ENCODE measurements at places on chromosomes 4 and X.

- no peak for DNase-seq
Measured at GRCh38 chrX:103330681-103331288, 746 bp downstream of the TCEAL7 start.

DNA sequence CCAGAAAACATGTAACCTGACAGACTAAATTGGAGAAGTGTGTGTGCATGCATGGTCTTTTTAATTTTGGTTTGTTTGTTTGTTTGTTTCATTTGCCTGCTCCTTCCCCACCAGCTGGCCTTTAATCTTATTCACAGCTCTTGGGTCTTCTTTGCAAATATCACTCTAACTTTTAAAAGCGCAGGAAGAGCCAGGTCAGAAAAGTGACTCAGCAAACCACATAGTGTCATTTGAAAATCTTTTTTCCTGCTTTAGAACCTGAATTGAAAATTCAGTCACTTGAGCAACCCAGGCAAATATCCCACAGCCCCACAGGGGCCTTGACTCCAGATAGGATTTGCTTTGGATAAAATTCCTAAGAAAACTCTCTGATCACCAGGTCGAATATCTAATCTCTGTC, 4.6 kb downstream of the TMEM255A start:
- DNase-seq, result no peak

DNA sequence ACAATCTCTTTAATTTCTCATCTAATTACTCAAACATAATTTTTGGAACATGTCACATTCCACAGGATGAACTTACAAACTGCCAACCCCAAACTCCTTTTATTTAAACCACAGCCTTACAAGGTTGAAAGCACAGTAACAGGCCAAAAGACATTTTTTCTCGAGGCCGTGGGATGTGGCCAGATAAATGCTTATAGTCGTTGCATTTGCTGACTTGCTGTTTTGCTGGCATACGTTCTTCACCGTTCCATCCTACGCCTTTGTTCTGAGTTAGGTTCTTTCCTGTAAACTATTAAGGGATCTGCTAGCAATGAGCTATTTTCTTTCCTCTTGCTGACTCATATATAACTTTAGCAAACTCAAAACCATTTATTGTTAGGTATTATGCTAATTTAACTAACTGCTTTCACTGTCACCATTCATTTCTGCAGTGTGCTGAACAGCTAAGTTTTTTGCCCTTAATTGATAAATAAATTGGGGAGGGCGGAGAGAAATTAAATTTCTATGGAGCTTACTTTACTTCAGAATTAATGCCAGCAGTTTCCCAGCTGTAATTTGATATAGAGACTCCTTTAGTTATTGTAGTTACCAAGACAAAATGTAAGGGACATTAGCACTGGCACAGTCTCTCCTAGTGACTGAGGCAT, 135.1 kb upstream of the PACRGL start:
- DNase-seq, result no peak

GRCh38 chr4:14767142-14767541, 235.1 kb upstream of the CPEB2 start:
- DNase-seq, result no peak

DNA sequence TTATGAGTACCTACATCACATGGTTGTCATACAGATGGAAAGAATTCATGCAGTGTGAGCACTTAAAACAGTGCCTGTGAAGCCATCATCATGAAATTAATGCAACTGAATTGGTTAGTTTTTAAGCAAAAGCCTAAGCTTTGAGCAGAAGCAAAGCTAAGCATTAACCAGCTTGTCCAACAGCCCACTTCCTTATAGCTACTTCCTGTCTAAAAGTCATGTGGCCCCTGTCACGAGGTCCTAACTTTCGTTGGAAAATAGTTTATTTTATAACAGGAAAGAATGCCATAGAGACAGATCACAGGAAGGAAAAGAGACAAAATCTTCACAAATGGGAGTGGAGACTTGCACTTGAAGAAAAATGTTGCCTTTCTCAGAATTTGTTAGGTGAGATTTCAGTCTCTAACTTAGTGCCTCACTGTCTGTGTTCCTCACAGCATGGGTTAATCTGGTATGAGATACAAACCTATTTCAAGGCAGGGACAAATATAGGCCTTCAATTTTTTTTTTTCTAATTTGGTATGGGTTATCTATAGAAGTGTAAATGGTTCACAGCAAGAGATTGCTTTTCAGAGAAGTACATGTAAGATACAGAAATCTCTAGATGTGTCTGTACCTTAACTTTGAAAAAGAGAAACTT, 27.7 kb upstream of the VCX start:
- DNase-seq, result no peak

- DNase-seq, result no peak
Measured at GRCh38 chrX:39507034-39507433, 590.7 kb downstream of the BCOR start.

DNA sequence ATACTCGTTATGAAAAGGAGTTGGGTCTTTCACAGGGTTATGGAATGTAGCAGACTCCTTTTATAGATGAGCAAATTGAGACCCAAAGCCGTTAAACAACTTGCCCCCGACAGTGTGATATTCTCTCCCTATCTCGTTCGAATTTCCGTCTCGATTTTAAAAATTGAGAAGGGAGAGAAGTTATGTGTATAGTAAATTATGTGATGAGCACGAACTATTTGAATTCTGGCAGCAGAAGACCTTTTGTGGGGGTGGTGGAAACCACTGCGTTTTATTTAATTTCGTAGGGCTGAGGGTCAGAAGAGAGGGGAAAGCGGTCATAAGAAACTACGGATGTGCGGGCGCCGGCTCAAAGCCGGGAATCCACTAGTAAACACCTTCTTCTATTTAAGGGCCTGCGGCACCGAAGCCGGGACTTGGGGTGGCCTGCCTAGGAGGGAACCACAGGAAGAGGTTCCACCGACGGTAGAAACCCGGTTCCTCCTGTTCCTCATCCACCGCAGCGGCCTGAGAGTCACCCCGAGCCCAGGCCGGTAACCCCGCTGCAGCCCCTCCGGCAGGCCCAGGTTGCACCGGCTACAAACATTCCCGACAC, 1.5 kb upstream of the DDX3X start:
- DNase-seq, result no peak

DNA sequence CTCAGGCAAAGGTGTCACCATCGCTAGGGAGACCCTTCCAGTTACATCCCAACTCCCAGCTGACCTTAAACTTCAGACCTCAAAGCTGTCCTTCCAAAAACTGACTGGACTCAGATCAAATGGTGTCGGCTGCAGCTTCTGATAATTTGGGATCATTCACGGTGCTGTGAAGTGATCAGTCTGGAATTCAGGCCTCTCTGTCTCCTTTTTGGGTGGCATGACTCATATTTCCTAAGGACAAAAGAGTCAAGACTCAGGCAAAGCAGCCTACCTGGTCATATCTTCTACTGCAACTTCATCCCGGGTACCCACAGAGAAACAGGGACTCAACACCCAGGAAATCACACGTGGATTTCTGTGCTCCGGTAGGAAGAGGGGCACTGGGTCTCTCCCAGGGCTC, 87.6 kb downstream of the SORCS2 start:
- DNase-seq, result no peak

GRCh38 chrX:2391869-2392606, 108.7 kb downstream of the DHRSX start:
- DNase-seq, result no peak

DNA sequence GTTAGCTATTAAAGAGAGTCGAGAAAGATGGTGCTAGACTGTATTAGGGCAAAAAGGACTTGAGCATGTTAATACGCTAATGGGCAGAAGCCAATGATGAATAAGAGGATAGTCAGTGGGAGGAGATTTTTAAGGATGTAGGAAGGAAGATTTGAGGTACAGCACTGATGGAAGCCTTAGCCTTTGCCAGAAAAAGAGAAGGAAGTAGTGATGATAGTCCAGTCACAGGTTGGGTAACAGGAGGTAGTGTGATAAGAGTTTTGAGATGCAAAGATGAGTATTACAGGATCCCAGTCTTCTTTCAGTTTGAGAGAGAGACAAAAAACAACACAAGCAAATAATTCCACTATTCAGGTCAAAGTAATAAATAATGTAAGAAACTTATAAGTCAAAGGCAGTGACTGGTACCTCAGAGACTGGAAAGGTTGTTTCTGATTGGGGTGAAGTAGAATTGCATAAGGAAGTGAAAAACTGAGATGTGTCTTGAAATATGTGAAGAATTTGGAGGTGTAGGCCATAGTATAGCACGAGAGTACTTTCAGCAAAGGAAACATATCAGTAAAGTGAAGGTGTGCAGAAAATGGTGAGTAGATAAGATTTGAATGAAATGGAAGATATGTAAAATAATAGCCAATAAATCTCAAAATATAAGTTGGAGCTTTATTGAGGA, 22.1 kb upstream of the NDNF start:
- no peak for DNase-seq

GRCh38 chrX:68994135-68994890, 165.5 kb downstream of the EFNB1 start:
- no peak for DNase-seq

GRCh38 chr4:87030124-87030523, 95.3 kb downstream of the AFF1 start:
- no peak for DNase-seq

DNA sequence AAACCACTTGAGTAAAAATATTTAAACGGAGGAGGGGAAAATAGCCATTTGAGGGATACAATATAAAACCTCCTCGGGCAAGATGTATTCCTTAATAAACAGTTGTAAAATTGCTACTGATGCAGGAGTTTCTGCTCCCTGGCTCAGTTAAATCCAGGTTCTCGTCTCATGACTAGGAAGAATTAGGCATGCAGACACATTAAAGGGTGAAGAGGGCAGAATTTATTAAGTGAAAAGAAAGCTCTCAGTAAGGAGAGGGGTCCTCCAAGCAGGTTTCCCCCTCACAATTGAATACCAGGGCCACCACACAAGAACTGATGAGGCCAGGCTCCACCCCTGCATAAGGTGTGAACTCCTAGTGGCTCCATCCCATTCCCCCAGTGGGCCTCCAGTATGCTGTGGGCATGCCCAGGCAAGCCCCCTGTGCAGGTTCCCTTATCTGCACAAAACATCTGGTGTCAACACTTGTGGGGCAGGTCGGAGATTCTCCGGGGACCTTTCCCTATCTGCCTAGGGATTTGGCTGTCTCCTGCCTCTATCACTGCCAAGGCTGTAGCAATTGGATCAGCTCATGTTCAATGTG, 80.4 kb downstream of the HS6ST2 start:
- no peak for DNase-seq

- no peak for DNase-seq
Measured at GRCh38 chr4:12293906-12294525, 865.3 kb upstream of the HS3ST1 start.

All from thoracic aorta (tissue), 2 donors.